ENCODE measurements at places on chromosomes 13 and 19.

- DNase-seq: no peak
Measured at GRCh38 chr13:100464006-100464405, 124.6 kb downstream of the GGACT start.

DNA sequence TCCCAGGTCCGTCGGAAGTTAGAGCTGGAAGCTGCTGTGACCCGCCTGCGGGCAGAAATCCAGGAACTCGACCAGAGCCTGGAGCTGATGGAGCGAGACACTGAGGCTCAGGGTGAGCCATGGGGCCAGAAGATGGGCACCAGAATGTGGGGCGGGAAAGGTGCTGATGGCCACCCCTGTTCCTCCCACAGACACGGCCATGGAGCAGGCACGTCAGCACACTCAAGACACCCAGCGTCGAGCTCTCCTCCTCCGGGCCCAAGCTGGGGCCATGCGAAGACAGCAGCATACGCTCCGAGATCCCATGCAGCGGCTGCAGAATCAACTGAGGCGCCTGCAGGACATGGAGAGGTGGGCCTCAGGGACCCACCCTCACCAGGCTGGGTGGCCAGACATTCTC lies 2.5 kb downstream of the HAUS5 start:
- no peak for DNase-seq

GRCh38 chr19:53365899-53366493 lies 491 bp downstream of the ZNF525 start:
- DNase-seq: peak; percentile 28

DNA sequence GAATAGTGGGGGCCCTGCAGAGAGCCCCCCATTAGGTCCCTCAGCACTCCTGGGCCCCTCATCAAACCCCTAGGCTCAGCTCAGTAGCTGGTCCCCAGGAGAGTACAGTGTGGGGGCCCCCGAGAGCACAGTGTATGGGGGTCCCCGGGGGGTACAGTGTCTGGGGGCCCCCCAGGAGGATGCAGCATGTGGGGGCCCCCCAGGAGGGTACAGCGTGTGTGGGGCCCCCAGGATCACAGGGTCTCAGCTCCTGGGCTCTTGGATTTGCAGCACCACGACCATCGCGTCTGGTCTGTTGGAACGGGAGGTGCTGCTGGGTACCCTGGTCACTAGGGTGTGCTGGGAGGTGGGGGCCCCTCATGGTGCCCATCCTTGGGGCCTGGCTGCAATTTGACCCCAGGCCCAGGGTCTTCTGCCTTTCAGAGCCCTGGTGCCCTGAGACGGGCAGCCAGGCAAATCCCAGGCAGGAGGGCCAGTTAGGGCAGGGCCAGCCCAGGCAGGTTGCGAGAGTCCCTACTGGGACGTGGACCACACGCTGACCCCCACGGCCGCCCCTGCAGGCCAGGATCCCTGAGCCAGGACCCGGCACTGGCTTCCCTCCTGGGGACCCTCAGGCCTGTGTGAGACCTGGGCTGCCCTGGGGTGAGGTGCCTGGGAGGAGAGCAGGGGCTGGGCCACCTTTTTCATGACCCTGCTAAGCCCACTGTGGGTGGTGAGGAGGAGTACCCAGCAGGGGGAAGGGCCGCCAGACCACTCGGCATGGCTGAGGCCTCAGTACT lies 13.6 kb downstream of the CBARP start:
- DNase-seq: no peak

DNA sequence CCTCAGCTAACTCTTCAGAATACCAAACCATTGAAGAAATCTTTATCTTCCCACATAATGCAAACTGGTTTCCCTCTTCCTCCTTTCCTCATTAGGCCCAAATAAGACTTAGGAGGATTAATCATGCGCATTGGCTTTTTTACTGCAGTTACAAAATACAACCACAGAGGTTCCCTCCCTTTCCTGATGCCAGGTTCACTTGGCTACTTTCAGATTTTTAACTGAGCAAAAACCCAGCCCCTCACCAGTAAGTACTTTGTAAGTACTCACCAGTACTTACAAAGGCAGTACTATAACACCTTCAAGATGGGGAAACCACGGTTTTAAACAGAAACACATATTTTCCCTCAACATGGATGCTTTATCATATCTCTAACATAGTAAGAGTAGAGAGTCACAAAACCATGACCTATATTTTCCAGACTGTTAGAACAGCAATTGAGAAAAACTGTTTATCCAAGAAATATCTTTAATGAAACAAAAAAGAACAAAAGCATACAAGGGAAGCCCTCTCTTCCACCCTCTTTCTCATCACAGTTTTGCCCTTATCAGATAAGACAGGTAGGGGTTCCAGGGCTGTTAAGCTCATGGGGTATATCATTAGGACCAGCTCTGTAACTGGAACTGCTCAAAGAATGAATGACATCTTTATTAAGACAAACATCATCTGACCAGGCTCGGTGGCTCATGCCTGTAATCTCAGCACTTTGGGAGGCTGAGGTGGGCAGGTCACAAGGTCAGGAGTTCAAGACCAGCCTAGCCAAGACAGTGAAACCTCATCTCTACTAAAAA lies 12.7 kb downstream of the FOXO1 start:
- no peak for DNase-seq

- no peak for DNase-seq
Measured at GRCh38 chr13:43990829-43991228, 111.1 kb downstream of the LACC1 start.

- DNase-seq: no peak
Measured at GRCh38 chr19:7787141-7787540, 24.1 kb downstream of the CLEC4M start.

- no peak for DNase-seq
Measured at GRCh38 chr19:53872762-53873161, 5.1 kb downstream of the MYADM start.

- no peak for DNase-seq
Measured at GRCh38 chr13:112688560-112689302, 1.1 kb upstream of the ATP11A start.

DNA sequence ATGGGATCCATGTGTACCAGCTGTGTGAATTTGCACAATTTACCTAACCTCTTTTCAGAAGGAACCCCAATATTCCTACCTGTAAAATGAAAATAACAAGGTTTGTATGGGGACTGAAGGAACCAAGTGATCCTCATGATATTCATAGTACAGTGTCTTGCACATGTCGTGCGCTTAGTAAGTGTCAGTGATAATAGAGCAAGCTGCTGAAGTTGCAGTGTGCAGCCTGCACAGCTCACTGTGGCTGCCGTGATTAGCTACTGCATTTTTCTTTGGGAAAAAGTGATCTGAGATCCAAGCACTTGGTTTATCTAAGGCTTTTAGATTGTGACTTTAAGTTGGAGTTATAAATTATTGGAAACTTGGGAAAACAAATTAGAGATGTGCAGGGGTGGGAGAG lies 135.9 kb upstream of the FRY start:
- DNase-seq: no peak

DNA sequence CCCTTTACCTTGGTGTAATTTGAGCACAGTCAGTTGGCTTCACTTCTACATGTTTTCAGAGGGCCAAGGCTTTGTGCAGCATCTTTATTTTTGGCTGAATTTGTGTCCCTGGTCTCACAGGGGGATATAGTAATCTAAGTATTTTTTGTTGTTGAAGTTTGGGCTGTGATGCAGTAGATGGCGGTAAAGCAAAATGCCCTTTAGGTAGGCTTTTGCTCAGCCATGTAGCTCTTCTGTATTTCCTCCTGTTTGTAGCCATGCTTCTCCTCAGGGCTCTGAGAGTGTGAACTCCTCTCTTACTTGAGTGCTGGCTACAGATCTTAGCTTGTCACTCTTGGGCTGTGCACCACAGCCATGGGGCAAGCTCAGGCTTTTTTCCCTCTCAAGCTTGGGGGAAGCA lies 328.6 kb downstream of the SLITRK5 start:
- DNase-seq: no peak

GRCh38 chr19:27746691-27747380 lies 1466.1 kb downstream of the UQCRFS1 start:
- DNase-seq: no peak

GRCh38 chr19:10808937-10809649 lies 26.9 kb downstream of the TMED1 start:
- no peak for DNase-seq

DNA sequence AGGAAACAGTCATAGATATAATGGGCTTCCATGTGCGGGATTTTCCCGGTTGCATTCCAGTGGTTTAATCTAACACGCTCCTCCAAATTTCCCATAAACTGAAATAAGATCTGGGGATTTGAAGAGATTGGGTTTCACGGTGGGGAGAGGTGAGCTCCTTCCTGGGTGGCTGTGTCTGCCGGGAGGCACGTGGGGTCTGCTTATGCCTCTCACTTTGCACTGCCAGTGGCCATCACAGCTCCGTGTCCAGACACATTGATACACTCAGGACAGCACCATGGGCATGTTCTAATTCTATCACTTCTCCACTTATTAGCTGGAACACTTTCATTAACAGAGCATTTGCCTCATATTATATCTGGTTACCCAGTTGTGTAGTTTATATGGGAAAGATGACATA lies 73.4 kb downstream of the SOX1 start:
- no peak for DNase-seq

DNA sequence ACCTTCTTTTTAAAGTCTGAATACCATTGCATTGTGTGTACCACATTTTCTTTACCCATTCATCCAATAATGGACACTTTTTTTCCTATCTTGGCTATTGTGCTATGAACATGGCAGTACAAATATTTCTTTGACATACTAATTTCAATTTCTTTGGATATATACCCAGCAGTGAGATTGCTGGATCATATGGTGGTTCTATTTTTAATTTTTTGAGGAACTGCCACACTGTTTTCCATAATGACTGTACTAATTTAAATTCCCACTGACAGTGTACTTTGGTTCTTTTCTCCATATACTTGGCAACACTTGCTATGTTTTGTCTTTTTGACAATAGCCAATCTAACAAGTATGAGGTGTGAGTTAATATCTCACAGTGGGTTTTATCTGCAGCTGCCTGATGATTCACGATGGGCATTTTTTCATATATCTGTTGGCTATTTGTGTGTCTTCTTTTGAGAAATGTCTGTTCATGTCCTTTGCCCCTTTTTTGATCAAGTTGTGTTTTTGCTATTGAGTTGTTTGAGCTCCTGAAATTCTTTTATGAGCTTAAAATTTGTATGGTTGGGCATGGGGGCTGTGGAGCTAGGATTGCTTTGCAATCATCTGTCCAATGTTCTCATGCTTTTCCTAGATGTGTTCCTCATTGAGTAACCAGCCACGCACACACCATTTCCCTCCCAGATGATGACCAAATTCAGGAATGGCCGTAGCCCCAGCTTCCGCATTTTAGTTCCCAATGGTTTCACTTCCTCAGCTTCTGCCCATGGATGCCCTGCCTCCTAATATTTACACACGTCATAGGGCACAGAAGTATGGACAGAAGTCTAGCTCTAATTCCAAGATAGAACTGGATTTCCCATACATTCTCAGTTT lies 380.0 kb upstream of the SGCG start:
- no peak for DNase-seq

- peak; percentile 44 for DNase-seq
Measured at GRCh38 chr13:32427852-32428580, at the start of gene N4BP2L1. N4BP2L1 (minus strand) TSS chr13:32428130; CDS start chr13:32428082, 48 bp downstream.

- no peak for DNase-seq
Measured at GRCh38 chr13:76836311-76836710, 49.9 kb downstream of the KCTD12 start.

DNA sequence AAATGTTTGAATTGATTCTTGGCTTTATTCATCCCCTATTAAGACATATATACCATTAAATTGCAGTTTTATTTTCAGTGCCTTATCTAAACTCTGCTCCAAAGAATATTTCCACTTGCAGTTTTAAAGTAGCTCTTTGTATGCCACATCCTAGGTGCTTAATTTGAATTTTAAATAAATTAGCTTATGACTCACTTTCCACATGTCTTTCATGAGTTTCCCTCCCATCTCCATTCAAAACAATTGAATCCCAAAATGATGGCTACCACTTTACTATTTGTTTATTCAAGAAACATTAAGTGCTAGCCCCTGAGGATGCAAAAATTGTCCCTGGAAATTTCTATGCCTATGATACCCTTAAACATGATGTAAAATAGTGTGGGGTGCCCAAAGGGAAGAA lies 19.5 kb downstream of the PCDH20 start:
- DNase-seq: no peak

DNA sequence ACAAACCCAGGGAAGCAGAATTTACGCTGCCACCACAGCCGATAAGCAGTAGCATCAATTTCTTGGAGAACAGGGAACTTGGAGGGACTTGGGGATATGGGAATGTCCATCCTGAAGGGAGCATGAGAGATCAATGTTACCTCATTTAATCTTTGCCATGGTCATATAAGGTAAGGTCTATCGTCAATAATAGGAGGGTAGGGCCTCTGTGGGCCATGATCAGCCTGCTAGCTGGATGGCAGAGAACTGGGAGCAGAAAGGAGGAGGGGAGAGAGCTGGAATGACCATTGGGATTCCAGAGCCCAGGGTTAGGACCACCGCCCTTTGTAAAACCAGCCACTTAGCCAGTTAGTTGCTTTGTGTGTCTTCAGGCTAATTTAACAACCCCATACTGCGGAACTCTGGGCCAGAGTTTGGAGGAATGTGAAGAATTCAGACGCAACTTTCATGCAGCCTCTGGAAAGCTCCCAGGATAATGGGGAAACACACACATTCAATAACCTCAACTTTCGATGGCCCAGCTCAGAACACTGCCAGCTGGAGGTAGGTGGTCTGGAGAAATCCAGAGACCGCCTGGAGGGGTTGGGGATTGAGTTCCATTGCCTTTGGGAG lies 40.3 kb downstream of the ZNF557 start:
- no peak for DNase-seq

DNA sequence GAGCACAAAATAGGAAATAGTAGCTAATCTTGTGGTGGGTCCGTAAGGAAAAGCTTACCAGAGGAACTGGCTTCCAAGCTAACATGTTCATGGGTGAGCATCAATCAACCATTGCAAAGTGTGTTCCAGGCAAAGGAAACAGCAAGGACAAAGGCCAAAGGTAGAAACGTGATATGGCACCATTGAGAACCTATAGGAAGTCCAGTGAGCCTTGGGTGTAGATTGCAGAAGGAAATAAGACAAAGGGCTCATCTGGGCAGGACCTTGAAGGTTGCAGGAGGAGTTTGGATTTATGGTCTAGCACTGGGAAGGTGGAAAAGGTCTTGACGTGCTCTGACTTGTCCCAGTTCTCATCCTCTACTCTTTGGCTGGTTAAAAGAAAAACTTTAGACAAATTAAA lies 22.3 kb downstream of the CYP2B6 start:
- DNase-seq: no peak

- DNase-seq: no peak
Measured at GRCh38 chr13:59494560-59494970, 669.2 kb downstream of the DIAPH3 start.

GRCh38 chr13:110652231-110652730 lies 36.9 kb downstream of the NAXD start:
- no peak for DNase-seq

DNA sequence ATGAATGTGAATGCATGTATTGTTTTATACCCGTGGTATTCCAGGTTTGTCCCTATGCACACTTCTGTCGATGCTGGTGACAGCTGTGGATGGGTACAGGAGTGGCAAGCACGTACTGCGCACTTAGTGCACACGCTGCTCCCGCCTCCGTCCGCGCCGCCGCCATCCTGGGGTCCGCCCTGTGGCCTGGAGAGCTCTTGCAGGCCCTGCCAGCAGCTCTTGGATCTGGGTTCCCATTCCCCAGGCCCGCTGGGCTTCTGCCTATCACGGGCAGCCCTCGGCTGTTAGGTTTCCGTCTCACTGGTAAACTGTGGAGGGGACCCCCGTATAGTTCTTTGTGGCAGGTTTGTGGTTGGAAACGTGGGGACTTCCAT lies 4.0 kb downstream of the GNA11 start:
- DNase-seq: no peak

- no peak for DNase-seq
Measured at GRCh38 chr13:26007261-26008125, 44.3 kb downstream of the SHISA2 start.
